ENCODE measurements at places on chromosomes 7 and 10.

DNA sequence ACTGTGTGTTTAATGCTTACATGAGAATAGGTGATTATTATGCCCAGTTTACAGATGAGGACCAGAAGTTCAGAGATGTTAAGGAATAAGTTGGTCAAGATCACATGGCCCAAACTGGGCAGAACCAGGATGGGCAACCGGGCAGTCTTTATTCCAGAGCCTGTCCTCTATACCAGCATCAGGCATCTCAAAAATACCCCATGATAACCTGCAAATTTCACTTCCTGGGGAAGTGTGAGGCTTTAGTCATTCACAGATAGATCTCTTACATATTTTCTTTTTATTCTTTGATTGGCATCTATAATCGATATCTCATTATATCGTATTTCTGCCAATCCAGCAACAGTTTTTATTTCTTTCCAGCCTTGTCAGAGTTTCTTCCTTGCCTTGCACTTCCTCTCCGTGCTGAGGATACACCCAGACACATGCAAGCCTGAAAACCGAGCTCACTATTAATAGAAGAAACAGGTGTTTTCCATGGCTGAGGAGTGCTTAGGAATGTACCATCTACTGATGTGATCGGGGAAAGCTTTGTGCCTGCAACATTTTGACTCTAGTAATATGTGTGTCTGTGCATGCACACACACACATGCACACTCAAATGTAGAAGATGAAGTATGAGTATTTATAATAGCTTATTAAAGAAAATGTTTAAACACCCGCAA, 82.4 kb downstream of the CREM start:
- no peak for DNase-seq

DNA sequence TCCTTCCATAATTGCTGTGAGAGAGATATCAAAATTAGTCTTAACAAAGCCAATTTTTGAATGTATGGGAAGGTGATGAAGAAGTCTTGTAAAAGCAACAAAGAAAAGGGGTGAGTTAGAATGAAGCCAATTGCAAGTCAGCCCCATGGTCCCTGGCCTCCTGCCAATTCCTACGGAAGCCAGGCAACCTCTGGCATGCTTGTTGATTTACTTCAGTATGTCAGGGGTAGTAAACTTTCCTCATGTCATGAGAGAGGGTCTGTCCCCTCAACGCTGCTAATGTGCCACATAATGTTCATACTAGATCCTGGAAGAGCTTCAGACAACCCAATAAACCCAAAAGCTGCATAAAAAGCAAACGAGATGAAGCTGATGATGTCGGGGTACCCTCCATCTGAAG, 159.1 kb upstream of the YAE1 start:
- no peak for DNase-seq

DNA sequence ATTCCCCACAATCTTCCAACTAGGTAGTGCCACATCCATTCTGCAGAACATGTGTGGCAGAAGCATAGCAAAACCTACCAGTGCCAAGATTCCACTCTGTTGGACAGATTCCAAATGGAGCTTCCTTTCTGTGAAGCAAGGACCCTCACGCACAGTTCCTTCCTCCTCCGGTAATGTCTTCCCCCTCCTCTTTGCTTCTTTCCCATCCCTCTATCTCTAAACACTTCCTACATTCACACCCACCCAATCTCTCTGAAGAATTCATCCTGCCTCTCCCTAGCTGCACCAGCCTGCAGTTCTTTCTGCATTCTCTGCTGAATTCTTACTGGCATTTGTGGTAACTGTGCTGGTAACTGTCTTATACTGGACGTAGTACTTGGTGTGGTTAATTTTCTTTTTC, 124.9 kb downstream of the RNLS start:
- DNase-seq, result no peak

GRCh38 chr7:141558544-141559183, 7.5 kb downstream of the AGK start:
- DNase-seq, result no peak

DNA sequence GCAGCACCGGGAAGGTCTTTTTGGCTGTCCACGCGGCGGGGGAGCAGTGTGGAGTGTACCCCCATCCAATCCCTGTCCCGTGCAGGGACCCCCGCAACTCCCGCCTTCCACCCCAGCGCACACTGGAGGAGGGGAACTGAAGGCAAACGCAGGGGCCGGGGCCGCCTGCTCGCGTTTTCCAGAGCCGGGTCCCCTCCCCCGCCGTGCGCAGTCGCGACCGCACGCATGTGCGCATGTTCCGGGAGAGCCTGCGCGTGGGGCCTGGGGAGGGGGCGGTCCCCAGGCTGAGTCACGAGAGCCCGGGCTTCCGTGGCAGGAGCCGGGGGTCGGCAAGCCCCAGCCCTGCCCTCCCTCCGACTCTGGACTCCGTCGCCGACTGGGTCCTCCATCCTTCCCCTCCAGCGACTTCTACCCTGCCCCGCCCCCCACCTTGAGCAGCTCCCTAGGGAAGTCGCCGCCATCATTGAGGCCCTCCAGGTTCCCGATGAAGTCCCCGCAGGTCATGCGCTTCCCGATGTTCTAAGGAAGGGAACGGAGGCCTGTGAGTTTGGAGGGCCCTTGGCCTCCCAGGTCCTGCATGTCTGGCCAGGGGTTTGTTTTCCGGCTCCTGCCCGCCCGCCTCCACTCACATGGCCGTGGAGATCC, 8.0 kb downstream of the PSD start:
- DNase-seq, result peak; percentile 73

DNA sequence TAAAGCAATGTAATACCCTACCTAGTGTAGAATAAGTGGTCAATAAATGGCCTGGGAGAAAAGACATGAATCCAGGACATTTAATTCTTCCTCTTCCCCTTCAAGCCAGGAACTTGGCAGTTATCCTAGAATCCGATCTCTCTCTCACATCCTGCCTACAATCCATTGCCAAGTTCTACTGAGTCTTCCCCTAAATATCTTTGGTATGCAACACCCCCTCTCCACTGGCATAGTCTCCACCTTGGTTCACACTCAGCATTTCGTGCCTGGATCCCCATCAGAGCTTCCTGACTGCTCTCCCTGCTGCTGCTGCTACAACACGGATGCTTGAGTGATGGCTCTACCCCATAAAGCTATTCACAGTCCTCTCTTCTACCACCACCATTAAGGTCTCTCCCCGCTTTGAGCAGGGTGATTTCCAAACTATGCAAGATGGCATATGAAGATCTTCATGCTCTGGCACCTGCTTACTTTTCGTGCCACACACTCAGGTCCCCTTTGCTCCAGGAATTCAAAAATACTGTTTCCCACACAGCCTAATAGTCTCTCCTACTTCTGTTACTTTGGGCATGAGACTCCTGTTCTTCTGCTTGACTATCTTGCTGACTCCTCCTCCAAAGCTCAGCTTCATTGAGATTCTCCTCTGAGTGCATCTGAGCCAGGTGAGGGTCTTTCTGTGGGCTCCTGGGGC, 4.8 kb downstream of the ANK3 start:
- peak; percentile 79 for DNase-seq

GRCh38 chr7:34026481-34027190, 121.3 kb downstream of the BMPER start:
- DNase-seq, result no peak

- no peak for DNase-seq
These were observed 199.5 kb downstream of the PTEN start for GRCh38 chr10:88062798-88063472.

- DNase-seq, result no peak
These were observed 4.0 kb downstream of the CLRN3 start for GRCh38 chr10:127888521-127889312.

- DNase-seq, result peak; percentile 51
These were observed 27.9 kb upstream of the LOXL4 start for GRCh38 chr10:98295907-98296306.

- peak; percentile 80 for DNase-seq
These were observed 6.5 kb downstream of the FZD8 start for GRCh38 chr10:35635576-35635975.
